ENCODE measurements at places on chromosomes 3 and 15.

- no peak for DNase-seq
Observed at GRCh38 chr3:126886217-126886616, 96.7 kb upstream of the PLXNA1 start.

DNA sequence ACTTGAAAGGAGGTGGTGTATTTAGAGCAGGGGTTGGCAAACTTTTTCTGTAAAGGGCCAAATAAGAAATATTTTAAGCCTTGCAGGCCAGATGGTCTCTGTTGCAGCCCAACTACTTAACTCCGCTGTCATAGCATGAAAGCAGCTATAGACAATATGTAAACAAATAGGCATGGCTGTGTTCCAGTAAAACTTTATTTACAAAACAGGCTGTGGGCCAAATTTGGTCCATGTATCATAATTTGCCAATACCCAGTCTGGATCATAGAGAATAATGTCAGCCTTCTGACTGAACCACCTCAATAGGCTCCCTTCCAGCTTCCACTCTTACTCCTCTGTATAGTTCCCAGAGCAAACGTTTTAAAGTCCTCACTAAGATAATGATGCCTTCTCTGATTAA lies 638.8 kb upstream of the CFAP20DC start:
- no peak for DNase-seq

- DNase-seq: no peak
Observed at GRCh38 chr3:121295452-121295851, 250.3 kb downstream of the POLQ start.

DNA sequence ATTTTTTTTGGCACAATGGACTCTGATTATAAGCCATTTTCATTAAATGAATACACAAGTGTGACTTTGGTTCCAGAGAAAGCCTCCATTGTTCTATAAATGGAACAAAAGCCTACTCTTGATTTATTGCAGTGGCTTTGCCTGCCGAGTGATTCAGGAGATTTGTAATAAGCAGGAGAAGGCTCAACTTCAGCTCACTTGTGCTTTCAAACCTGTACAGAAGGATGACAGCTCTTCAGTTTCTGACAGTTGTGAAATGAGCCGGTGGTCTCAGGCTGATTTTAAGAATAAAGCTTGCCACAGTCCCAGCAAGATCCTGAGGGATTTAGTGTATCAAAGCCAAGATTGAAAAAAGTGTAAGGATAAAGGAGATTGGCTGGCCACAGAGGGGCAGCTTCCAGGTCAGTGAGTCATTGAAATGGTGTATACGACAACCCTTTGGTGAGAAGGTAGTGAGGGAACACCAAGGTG lies 438.8 kb upstream of the TGFBR2 start:
- no peak for DNase-seq

- no peak for DNase-seq
Observed at GRCh38 chr15:40280260-40281056, 2.4 kb downstream of the ANKRD63 start.

DNA sequence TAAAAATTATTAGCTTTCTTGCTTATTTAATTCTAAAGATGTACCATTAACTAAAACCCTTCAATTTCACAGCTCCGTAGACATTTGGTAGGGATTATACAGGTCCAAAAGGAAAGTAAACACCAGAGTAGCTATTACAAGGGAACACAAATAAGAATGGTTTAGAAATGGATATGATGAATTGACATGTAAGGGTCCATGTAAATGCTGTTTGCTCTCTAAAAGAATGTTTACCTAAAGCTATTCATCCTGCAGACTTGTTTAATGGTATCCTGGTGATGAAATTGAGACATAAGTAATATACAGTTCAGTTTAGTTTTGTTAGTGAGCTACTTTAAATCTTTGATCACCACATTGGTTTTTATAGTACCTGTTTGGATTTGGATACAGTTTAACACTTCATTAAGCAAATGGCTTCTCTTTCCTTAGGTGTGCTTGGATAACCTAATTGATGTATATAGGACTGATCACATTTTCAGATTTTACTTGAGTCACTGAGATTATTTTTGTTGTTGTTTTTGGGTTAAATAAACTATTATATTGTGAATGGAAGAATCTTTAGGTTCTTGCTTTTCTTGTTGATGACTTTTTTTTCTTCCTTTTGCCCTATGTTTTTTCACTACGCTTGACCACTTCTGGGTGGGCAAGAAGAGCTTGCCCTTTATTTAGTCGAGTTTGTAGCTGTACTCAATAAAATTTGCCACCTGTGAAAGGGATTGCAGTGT lies 115.4 kb downstream of the TCF12 start:
- no peak for DNase-seq

Measured in stimulated activated CD8-positive, alpha-beta memory T cell treated with anti-CD3 and anti-CD28 coated beads, Interleukin-4, amount 100 ng/mL, for 4 hours (primary cell).